Left ventricle myocardium inferior (tissue), 1 donor: ENCODE measurements at places on chromosomes 7 and 10. TPM values are rescaled to one million over a fixed set of nuclear protein-coding genes. Genes with fewer than 3 reads are reported as not detected.

DNA sequence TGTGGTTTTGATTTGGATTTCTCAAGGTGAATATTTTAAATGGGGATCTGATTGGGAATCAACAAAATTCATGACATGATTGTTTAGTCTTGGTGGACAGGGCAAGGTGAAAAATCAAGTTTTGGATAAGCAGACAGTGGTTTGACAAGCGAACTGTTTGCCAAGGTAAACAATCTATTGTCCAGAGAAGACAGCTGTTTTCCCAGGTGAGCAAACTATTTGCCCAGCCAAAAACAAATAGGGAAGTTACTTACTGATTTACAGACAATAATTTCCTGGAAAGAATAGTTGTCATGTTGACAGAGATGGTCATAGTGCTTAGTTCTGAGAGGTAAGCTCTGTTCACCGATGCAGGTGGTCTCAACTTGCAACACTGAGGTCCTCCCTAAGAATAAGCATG, 94.0 kb upstream of the STEAP1B start:
- no peak for DNase-seq

The FFAR4 gene
- 0.08 TPM for total RNA-seq

The CCL24 gene
- total RNA-seq: not detected

DNA sequence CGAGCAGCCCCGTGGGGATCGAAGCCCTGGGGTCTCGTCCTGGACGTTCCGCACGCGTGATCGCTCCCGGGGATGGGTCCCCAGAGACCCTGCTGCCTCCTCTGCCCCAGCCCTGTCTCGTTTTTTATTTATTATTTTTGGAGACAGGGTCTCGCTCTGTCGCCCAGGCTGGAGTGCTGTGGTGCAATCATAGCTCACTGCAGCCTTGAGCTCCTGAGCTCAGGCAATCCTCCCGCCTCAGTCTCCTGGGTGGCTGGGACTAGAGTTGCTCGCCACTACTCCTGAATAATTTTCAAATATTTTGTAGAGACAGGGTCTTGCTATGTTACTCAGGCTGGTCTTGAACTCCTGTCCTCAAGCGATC, 319 bp upstream of the STX1A start:
- no peak for DNase-seq

- DNase-seq: peak; percentile 28
Observed at GRCh38 chr10:129096065-129096984, 370.7 kb upstream of the MGMT start.

DNA sequence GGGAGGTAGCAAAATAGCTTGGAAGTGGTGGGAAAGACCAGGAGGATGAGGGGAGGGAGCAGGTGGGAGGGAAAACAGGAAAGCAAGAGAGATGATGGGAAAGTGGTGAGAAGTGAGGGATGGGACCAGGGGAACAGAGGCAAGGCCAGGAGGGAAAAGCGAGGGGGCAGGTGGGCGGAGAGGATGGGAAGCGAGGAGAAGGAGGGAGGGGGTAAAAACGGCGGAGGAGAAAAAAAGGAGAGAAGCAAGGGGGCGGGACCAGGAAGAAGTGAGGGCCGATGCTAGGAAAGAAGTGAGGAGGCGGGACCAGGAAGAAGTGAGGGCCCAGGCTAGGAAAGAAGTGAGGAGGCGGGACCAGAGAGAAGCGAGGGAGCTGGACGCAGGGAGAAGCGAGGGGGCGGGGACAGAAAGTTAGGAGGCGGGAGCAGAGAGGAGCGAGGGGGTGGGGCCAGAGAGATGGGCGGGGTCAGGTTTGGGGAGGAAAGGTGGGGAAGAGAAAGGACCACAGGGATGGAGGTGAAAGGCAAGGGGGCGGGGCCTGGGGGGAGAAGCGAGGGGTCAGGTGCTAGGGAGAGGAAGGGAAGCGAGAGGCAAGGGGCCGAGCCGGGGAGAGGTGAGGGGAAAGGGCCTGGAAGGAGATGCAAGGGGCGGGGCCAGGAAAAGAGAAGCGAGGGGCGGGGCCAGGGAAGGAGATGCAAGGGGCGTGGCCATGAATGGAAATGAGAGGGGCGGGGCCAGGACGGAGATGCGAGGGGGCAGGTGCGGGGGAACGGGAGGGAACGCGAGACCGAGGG, 984 bp downstream of the SMURF1 start:
- peak; percentile 91 for DNase-seq
